ENCODE measurements at places on chromosomes 16 and 17.

DNA sequence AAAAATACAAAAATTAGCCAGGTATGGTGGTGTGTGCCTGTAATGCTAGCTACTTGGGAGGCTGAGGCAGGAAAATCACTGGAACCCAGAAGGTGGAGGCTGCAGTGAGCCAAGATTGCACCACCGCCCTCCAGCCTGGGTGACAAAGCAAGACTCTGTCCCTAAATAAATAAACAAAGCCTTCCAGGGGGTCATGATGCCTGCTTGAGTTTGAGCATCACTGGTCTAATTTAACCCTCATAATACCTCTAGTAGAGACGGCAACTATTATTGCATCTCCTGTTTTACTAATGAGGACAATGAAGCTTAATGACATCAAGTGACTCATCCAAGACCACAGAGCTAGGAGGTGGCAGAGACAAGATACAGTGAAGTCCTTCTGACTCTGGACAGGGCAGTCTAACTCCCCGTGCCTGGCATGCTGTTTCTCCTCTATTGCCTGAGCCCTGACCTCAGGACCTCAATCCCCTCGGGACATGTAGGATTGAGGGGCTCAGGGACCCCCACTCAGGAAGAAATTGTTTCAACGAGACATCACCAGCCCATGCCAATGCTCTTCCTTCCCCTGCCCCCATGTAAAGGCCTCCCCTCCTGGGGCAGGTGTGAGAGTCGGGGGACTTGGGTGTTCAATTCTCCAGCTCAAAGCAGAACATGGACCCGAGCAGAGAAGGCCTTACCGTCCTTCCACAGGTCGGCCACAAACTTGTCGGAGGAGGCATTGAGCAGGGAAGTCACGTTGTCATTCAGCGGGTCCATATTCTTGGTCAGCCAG is 102.9 kb downstream of the NDE1 start:
- H3K4me3 ChIP-seq = no peak overlapping the region
- no peak overlapping the region for H3K27ac ChIP-seq
- no peak for DNase-seq
- no peaks in the 10 kb centered on the region for H3K36me3 ChIP-seq
- H3K4me1 ChIP-seq = no peaks in the 10 kb centered on the region

DNA sequence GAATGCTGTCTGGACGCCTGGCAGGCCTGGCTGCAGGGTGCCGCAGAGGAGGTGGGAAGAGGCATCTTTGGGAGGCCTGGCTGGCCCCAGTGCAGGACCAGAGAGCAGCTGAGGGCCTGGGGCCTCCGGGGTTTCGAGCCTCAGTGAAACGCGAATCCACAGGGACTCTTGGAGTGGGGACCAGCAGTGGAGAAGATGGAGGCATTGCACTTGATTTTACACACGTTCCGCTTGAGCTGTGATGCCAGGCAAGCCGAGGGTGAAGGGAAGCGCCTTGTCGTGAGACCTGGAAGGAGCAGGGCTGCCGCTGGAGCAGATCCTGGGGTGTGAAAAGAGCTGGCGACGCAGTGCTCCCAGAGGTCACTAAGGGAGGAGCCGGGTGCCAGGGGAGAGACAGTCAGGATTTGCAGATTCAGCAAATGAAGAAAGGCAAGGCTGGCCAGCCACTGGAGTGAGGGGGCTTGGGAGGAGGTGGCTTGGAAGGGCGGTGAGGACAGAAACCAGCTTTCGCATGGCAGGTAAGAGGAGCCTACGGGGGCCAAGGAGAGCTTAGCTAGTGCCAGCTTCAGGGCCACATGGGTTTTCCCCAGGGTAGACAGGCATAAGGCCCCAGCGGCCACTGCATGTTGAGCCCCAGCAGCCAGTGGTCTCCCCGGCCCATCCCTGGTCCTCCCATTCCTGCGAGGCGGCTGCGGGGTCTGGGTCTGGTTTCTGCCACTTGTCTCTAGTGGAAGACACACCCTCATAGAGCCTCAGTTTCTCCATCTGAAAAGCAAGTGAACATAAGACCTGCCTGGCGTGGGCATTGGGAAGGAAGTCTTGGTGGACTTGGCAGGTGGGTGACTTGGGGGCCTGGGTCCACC is 175.2 kb upstream of the CHMP6 start:
- no peaks in the 10 kb centered on the region for H3K36me3 ChIP-seq
- H3K27ac ChIP-seq = no peak overlapping the region
- H3K4me3 ChIP-seq = no peak overlapping the region
- H3K4me1 ChIP-seq = peaks cover 12% of the 10 kb centered on the region

DNA sequence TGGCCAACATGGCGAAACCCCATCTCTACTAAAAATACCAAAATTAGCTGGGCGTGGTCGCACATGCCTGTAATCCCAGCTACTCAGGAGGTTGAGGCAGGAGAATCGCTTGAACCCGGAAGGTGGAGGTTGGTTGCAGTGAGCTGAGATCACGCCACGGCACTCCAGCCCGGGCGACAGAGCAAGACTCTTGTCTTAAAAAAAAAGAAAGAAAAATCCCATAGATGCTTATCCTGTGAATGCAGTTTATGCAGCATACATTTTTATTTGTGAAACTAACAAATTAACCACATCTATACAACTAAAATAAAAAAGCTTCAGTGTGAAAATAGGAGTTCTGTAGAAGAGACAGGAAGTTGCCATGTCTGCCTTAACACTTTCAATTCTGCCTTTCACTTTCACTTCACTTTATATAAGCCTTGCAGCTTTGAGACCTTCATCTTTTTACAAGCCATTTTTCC is 7.1 kb downstream of the IGSF6 start:
- 0 out of 2 replicates have a peak, but pooled peaks cover 3% of the 10 kb centered on the region for H3K4me1 ChIP-seq
- no peak overlapping the region for H3K4me3 ChIP-seq
- no peaks in the 10 kb centered on the region for H3K27me3 ChIP-seq
- no peak overlapping the region for H3K27ac ChIP-seq
- no peaks in the 10 kb centered on the region for H3K36me3 ChIP-seq
- no peak for DNase-seq

DNA sequence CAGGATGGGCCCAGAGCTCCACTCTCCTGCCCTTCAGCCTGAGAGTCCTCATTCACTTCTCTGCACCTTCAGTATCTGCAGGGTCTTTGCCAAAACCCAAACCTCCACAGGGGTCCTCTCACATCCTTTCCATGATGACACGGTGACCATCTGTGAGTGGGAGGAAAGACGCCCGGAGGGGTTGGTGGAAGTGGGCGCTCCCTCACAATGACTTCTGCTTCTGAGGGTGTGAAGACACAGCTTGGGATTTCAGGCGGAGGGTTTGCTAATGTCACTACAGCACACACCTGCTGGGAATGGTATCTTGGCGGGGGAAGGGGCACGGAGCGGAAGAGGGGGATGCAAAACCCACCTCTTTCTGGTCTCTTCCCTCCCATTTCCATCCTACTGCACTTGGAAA is 115.1 kb upstream of the SDK2 start:
- peaks cover 26% of the 10 kb centered on the region for H3K4me1 ChIP-seq
- peaks cover 10% of the 10 kb centered on the region for H3K27me3 ChIP-seq
- H3K4me3 ChIP-seq = no peak overlapping the region
- no peaks in the 10 kb centered on the region for H3K36me3 ChIP-seq
- DNase-seq = no peak
- H3K27ac ChIP-seq = no peak overlapping the region

GRCh38 chr16:24075931-24076716 is 180.0 kb upstream of the CACNG3 start:
- no peaks in the 10 kb centered on the region for H3K36me3 ChIP-seq
- H3K27me3 ChIP-seq = peaks cover 3% of the 10 kb centered on the region
- H3K4me3 ChIP-seq = no peak overlapping the region
- no peak for DNase-seq
- H3K4me1 ChIP-seq = peaks cover 20% of the 10 kb centered on the region

DNA sequence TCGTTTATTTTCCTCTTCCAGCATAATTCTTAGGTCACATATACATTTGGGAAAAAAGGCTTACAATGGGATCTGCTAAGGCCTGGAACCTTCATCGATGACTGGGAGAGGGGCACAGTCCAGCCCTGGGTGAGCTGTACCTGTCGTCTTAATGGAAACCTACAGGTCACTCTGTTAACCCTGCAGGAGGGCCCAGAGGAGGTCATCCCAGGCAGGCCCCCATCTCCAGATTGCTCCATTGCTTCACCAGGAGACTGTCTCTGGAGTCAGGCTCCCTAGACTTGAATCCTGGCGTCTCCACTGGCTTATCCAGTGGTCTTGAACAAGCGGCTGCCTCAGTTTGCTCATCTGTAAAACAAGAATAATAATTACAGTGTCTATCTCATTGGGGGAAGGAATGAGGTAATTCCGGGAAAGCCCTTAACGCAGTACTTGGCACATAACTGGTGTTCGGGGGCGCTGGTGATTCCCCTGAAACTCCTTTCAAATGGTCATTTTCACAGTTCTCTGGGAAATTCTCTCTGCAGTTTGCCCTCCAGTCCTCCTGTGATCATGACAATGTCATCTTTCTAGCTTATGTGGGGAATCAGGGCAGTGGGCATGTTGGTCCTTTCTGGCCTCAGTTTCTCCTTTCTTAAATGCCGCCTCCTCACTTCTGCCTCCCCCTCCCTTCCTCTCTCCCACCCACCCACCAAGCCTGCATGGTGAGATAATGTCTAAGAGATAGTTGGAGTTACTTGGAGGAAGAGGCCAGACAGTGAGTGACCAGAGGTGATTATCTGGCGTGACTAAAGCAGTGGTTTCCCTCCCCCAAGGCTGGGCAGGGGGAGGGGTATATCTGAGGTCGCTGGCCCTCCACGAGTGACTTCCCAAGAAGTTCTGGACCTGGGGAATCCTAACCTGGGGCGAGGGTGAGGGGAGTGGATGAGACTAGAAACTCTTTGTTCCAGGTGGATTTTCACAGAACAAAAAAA is 31.3 kb upstream of the TAC4 start:
- no peaks in the 10 kb centered on the region for H3K36me3 ChIP-seq
- H3K27ac ChIP-seq = no peak overlapping the region
- H3K27me3 ChIP-seq = peaks cover 28% of the 10 kb centered on the region
- no peak for DNase-seq
- peak overlapping the region; percentile 71 for H3K4me3 ChIP-seq

DNA sequence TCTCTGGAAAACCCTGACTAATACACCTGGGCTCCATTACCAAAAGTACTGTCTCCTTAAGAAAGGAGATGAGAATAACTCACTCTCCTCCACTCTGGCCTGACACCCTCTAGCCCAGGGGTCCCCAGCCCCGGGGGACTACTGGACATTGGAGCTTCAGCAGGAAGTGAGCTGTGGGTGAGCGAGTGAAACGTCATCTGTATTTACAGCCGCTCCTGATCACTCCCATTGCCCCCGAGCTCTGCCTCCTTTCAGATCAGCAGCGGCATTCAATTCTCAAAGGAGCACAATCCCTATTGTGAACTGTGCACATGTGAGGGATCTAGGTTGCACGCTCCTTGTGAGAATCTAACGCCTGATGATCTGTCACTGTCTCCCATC is 126.3 kb upstream of the TNRC6C start:
- H3K27me3 ChIP-seq = no peaks in the 10 kb centered on the region
- no peak for DNase-seq
- H3K4me3 ChIP-seq = no peak overlapping the region
- H3K27ac ChIP-seq = no peak overlapping the region

DNA sequence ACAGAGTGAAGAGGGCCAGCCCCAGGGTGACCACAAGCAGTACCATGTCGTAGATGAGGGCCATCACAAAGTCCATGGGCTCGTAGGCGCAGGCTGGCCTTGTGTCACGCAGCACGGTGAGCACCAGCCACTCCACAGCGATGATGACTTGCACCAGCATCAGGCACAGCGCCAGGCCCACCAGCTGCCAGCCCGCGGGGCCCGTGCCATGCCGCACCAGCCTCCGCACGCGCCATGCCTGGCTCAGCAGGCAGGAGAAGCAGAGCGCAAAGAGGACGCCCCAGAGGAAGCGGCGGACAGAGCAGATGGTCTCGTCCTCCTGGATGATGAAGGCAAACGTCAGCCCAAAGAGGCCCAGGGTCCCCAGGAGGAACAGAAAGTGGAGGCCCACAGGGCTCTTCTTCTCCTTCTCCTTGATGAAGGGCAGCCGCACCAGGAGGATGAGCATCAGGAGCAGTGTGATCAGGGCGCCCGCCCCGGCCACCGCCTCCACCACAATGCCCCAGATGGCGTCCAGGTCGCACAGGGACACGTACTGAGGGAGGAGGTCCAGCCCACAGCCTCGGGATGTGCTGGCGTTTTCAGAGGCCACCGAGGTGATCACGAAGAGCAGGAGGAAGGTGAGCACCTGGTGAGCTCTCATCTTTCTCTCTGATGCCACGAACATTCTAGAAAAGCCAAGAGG is 12.3 kb downstream of the GPRC5B start:
- no peak for DNase-seq

DNA sequence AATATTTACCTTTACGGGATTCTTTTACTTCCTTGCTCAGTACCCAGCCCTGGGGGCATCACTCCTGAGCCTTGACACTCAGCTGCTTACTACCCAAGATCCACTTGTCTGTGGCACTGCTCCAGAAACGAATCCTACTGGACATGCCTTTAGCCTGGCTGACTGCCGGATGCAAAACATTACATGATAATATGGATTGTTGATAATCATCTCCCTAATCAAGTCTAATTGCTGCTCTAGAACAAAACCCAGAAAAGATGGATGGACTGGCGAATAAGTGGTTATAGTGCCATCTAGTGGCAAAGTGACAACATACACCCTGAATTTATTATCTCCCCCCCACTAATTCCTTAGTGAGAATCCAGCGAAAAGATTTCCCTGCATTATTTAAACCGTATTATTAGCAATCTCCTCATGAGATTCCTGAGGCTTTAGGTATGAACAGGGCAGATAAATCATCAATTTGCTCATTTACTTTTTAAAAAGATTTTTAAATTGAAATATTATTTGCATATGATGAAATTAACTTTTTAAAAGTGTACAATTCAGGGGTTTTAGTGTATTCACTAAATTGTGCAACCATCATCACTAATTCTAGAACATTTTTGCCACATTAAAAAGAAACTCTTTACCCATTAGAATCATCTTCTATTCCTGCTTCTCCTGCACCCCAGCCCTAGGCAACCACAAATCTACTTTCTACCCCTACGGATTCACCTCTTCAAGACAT is 61.6 kb downstream of the RGS9 start:
- DNase-seq = no peak
- no peaks in the 10 kb centered on the region for H3K27me3 ChIP-seq
- H3K4me1 ChIP-seq = 0 out of 2 replicates have a peak, but pooled peaks cover 3% of the 10 kb centered on the region
- no peak overlapping the region for H3K27ac ChIP-seq
- no peaks in the 10 kb centered on the region for H3K36me3 ChIP-seq
- no peak overlapping the region for H3K4me3 ChIP-seq

GRCh38 chr16:14193316-14193871 is 122.3 kb downstream of the MRTFB start:
- no peaks in the 10 kb centered on the region for H3K27me3 ChIP-seq
- no peaks in the 10 kb centered on the region for H3K36me3 ChIP-seq
- no peak overlapping the region for H3K27ac ChIP-seq
- no peak for DNase-seq
- H3K4me1 ChIP-seq = 0 out of 2 replicates have a peak, but pooled peaks cover 3% of the 10 kb centered on the region
- H3K4me3 ChIP-seq = no peak overlapping the region

- H3K4me1 ChIP-seq = peaks cover 36% of the 10 kb centered on the region
- no peak for DNase-seq
- H3K27me3 ChIP-seq = no peaks in the 10 kb centered on the region
- no peak overlapping the region for H3K4me3 ChIP-seq
Measured at GRCh38 chr17:31078290-31078689, 16.5 kb upstream of the NF1 start.

- peaks cover 9% of the 10 kb centered on the region for H3K4me1 ChIP-seq
- H3K4me3 ChIP-seq = no peak overlapping the region
- no peak overlapping the region for H3K27ac ChIP-seq
- DNase-seq = no peak
Measured at GRCh38 chr17:68861602-68862001, 93.6 kb downstream of the ABCA8 start.

GRCh38 chr16:57091975-57092785 is at the start of gene CPNE2:
TSS of gene CPNE2 (plus strand) at chr16:57092583. CDS start at chr16:57110743, 18,160 bp downstream.
- no peak within 1 kb of the TSS for H3K27ac ChIP-seq
- peak within 1 kb of the TSS; percentile 86 for H3K4me3 ChIP-seq
- peaks cover 25% of the 10 kb centered on the region for H3K27me3 ChIP-seq
- H3K36me3 ChIP-seq = no peaks in the 10 kb centered on the region

GRCh38 chr16:70402916-70403659 is 35.8 kb downstream of the ST3GAL2 start:
- H3K27ac ChIP-seq = no peak overlapping the region
- DNase-seq = no peak
- H3K36me3 ChIP-seq = peaks cover 16% of the 10 kb centered on the region
- H3K27me3 ChIP-seq = no peaks in the 10 kb centered on the region
